ENCODE measurements at places on chromosomes 7 and 10.

GRCh38 chr10:69835875-69836730 is 34.4 kb downstream of the COL13A1 start:
- no peak for DNase-seq

DNA sequence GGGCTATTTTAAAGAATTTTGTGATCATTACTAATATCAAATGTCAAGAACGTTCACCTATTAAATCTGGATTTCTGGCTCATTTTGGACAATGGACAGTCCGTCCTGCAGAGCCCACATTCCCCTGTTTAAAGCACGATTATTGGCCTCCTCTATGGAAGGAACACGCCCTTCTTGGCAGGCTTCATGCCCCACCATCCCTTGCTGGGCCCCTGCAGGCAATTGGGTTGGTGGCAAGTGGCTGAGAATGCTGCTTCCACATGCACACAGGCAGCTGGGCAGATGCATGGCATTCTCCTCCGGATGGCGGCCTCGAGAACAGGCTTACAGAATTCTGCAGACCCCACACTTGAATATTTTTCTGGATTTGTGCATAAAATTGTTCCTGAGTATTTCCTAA is 305.8 kb upstream of the MKI67 start:
- DNase-seq = no peak

DNA sequence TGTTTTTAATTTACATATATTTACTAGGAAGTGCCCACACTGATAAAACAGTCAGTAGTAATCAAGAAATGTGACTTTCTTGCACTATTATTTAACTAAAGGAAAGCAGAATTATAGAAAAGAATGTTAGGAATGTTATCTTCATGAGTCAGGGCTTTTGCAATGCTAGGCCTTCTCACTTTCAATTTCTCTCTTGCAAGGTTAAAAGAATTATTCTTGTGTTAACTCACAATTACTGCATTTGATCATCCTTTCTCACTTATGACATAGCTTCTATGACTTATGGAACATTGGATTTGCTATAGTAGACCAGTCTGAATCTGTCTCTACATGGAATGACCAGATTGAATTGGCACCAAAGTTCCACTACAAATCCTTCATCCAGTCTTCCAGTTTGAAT is 192.4 kb downstream of the SDK1 start:
- no peak for DNase-seq

- no peak for DNase-seq
Observed at GRCh38 chr10:8365935-8366911, 311.7 kb downstream of the GATA3 start.

DNA sequence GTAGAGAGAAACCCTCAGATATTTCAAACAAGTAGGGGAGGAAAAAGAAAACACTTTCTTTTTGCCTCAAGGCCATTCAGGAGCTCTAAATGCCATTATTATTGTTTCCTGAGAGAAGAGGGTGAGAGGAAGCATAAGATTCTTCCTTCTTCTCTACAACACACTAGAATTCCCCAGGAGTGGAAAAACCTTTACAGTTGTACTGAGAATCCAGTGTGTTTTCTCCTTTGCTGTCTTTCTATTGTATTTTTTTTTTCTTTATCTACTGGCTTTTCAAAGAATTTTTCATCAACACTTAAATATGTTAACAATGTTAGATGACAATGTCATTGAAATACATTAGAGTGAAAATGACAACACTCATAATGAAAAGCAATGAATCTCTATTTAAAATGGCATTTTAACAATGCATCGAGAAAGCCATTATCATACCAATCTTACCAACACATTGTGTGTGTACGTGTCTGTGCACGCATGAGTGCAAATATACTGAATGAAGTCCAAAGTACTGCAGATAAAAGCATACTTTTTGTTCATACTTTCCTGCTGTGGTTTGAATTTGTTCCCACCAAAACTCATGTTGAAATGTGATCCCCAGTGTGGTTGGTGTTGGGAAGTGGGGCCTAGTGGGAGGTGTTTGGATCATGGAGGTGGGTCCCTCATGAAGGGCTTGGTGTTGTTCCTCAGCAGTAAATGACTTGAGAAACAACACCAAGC is 24.2 kb upstream of the MACC1 start:
- no peak for DNase-seq

- DNase-seq = no peak
Observed at GRCh38 chr7:66921396-66921917, 432 bp downstream of the TMEM248 start.

DNA sequence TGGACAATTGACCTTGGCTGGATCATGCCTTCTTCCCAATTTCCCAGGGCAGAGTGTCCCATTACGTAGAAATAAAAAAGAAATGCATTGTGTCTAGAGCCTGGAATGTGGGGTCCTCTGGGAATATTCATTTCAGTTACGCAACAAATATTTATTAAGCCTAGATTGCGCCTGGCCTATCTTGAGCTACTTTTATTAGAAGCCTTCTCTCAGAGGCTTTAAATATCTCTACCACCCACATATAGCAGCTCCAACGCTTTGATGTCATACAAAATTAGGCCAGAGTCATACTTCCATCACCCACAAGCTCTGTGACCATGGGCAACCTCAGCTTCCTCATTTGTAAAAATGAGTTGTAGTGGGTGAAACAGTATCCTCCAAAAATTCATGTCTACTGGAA is 24.9 kb upstream of the CARD11 start:
- DNase-seq = no peak

DNA sequence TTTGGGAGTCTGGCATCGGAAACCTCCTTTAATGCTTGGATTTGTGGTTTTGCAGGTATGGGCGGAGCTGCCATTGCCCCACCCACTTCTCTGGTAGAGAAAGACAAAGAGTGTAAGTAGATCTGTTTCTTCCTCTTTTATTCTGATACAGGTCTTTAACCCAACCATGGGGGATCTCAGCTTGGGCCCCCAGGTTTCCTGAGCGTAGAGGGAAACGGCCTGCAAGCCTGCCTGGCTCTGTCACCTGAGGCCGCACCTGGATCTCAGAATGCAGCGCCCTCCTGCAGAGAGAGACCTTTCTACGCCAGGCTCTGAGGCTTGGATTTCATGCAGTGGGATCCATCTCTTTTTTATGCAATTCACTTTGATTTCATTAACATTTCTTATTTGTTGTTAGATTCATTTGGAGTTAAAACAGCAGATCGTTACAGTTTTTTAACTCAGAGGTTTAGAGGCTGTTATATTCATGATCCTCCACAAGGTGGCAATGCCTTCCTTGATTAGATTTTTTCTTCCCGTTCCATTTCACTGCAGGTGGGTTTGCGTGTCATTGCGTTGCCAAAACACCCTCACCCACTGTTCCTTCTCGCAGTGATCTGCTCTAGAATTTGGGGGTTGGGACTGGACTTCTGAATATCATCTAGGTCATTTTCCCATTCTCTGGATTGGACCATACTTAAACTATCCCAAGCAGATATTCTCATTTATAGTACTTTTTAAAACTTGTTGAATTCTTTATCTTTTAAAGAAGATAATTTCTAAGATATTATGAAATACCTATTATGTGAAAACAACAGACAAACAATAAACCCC is 20.0 kb downstream of the RBM17 start:
- DNase-seq = peak; percentile 13

DNA sequence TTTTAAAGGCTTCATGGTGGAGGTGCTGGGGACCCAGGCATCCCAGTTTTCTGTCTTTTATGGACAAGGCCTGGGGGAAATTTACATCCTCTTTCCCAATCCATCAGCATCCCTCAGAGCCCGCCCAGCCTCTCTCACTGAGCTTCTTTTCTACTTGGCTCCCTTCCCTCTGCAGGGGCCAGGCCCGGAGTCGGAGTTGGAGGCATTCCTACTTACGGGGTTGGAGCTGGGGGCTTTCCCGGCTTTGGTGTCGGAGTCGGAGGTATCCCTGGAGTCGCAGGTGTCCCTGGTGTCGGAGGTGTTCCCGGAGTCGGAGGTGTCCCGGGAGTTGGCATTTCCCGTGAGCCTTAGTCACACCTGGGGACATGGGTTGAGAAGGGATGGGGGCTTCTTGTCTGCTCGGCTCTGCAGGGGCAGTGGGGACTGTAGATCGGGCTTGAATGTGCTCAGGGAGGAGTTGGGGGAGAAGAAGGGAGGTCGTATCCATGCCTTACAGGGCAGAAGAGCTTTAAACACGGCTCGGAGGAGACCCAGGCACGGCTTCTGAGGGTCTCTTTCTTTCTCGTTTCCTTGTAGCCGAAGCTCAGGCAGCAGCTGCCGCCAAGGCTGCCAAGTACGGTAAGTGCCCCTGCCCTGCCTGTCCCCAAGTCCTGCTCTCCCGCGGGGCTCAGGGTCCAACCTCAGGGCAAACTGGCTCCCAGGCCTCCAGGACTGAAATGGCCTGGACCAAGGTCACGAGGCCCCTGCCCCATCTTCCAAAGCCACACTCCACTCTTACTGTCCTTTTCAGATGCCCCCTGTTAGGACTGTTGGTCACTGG is 27.3 kb upstream of the LIMK1 start:
- no peak for DNase-seq

GRCh38 chr7:120519224-120519623 is 246.2 kb downstream of the KCND2 start:
- DNase-seq = no peak

- DNase-seq = no peak
Observed at GRCh38 chr10:116915340-116915739, 66.0 kb downstream of the ENO4 start.

DNA sequence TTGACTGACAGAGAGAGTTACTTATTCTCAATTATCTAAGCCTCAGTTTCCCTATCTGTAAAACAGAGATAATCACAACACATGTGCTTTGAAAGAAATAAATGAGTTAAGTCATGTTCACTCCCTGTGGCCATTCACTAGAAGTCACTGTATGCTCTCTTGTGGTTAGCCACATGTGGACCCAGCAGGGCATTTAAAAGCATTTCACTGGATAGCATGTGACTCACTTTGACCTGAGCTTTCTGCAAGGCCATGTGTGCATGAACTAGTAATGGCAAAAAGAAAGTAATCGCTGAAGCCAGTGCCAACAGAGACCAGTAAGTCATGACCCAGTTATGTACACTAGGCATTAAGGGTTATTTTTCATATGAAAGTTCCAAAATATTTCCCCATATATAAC is 557.0 kb upstream of the IGFBP3 start:
- no peak for DNase-seq

GRCh38 chr10:29508554-29509244 is 126.1 kb downstream of the SVIL start:
- DNase-seq = no peak

DNA sequence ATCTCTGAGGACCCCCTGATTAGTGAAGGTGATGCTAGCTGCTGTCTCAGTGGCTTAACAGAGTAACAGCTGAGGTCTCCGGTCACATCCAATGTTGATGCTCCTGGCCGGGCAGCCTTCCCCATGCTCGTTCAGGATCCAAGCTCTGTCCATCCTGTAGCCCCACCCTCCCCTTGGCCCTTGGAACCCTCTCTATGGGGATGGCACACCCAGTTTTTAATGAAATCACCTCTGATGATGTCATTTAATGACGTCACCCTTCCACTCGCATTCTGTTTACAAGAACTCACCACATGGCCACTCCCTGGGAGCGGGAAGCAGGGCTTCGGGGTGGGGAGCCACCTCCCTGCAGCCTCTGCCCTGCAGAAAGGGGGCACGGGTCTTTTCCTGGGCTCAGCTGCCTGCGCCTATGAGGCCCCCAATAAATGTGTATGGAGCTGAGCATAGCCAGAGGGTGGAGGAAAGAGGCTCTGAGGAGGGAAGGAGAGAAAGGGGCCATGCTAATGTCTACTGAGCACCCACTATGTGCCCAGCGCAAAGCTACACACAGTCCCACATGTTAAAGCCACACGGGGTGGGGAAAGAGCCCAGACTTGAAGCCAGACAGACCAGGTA is 95.5 kb downstream of the OAT start:
- DNase-seq = no peak

DNA sequence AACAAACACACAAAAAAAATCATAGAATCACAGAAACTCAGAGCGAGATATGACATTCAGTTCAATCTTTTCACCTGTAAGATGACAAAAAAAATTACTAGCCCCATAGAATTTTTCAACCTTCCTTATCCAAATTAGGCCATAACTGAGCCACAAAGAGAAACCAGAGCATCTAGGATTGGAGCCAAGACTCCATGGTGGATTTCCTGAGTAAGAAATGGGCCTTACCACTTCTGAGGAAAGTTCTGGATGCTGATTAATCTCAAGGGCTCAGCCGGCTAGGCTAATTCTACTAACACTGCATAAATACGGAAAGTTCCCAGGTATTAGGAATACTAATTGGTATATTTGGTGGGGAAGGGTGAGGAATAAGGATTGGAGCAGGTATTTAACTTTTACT is 16.8 kb downstream of the LIPM start:
- no peak for DNase-seq

- DNase-seq = peak; percentile 45
Observed at GRCh38 chr10:69629897-69630650, at the start of gene FAM241B. TSS of gene FAM241B (plus strand) at chr10:69630247. CDS start at chr10:69631744, 1,497 bp downstream.

DNA sequence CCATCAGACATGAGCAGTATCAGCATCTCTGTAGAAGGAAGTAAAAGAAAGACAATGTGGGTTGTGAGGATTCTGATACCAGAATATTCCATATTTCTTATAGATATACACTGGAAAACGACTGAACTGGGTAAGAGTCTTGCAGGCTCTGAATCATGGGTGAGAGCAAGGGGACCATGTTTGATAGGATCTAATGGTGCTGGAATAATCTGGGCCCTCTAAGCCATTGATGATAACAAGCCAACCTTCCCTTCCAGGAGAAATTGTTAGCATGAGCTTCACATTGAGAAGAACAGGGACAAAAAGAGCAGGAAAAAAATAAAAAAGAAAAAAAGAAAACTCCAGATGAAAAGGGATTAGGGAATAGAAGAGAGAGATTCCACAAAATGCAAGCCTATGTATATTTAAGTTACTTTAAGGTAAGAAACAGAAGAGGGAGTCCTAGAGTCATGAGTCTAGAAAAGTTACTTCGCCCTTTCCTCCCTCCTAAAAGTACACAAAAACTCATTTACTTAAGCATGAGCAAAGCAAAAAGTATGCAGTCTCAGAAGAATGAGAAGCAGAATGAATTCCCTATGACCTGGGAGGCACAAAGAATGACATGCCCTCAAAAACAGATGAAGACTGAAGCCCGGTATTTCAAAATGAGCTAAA is 181.9 kb downstream of the TMEM26 start:
- DNase-seq = no peak

DNA sequence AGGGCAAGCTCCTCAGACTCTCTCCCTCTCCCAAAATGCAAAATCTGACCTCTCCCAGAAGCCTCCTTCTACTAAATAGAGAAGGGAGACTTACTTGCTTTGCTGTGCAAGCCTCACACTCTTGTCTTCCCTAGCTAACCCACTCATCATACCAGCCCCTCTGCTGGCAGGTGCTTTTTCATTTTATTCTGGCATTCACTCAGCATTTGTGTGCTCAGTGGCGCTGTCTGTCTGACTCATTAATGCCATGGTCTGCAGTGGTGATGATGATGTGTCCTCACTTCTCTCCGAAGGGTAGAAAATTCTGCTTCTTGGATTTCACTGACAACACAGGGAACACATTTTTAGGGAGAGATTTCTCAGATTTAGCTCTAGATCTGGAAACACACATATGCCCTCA is 22.0 kb upstream of the BTRC start:
- DNase-seq = no peak

GRCh38 chr7:43456200-43456599 is 126.7 kb upstream of the STK17A start:
- no peak for DNase-seq

Measured in HCT116 (cell line).